Daoy (cell line): ENCODE measurements at places on chromosomes 12 and 14. TPM values are rescaled to one million over a fixed set of nuclear protein-coding genes. Genes with fewer than 3 reads are reported as not detected.

Gene IQSEC3
- total RNA-seq: 0.06 and 0.15 TPM in 2 replicates

Gene FBXO21
- 34.2 and 63.6 TPM in 2 replicates for total RNA-seq

GRCh38 chr14:66288511-66288910 lies 197.7 kb upstream of the CCDC196 start:
- DNase-seq: no peak

- peak; percentile 32 for DNase-seq
Observed at GRCh38 chr12:25249931-25250738, 594 bp downstream of the KRAS start.

- DNase-seq: no peak
Observed at GRCh38 chr12:47378222-47378582, 298.4 kb upstream of the AMIGO2 start.

GRCh38 chr14:89061696-89062095 lies 237.2 kb downstream of the TTC8 start:
- no peak for DNase-seq
